ENCODE measurements at places on chromosomes 13 and 19.

GRCh38 chr19:54081032-54081431 is at the start of gene TARM1:
Gene TARM1 (minus strand): TSS chr19:54081365. CDS start chr19:54081340, 25 bp downstream.
- no peak for DNase-seq

DNA sequence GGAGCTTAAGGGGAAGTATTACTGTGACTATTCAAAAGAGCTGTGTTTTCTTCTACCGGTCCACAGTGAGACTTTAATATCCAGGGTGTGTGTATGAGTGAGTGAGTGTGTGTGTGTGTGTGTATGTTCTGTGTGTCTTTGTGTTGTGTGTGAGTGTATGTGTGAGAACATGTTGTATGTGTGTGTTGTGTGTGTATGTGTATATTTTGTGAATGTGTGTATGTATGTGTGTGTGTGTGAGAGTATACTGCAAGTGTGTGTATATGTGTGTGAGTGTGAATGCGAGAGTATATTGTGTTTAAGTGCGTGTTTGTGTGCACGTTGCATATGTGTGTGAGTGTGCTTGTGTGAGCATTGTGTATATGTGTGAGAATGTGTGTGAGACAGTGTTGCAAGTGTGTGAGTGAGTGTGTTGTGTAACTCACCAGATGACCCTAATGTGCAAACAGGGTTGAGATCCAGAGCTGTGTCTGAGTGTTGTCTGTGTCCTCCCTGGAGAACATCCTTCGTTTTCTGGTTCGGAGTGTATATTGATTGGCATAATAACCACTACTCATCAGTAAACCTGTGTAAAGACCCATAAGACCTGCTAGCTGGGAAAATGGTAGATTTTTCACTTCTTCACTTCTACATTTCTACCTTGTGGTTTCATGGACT is 101.1 kb upstream of the RNF113B start:
- DNase-seq = no peak

GRCh38 chr19:58338825-58339558 is 12.2 kb downstream of the ZSCAN22 start:
- peak; percentile 29 for DNase-seq

GRCh38 chr19:19460258-19460731 is 54.8 kb downstream of the GATAD2A start:
- DNase-seq = no peak

DNA sequence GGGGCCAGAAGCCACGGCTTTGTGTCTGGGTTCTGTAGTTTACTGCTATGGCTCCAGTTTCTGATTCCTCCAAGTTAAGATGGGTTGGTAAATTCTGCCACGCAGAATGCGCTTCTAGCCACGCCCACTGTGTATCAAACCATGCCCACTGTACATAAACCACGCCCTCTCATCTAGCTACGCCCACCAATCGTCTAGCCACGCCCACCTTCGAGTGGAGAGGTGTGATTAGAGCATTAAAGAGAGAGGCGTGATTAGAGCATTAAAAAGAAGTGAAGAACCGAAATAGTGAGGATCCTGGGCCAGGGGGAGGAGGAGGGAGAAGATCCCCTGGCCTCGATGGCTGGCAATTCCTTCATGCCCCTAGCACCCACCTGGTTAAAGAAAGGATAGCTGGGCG is 43.7 kb upstream of the ADGRE5 start:
- peak; percentile 46 for DNase-seq
